Neural crest cell (in vitro differentiated cells): ENCODE measurements at places on chromosomes 12 and 14. TPM values are rescaled to one million over a fixed set of nuclear protein-coding genes. Genes with fewer than 3 reads are reported as not detected.

MYH6 gene
- not detected in 2 replicates for total RNA-seq

ERGIC2 gene
- 48.9 and 55.3 TPM in 2 replicates for total RNA-seq

TAS2R20 gene
- 1.1 TPM in 2 replicates for total RNA-seq

GRCh38 chr12:53765891-53766290, 14.1 kb upstream of the CISTR start:
- peaks cover 97% of the 10 kb centered on the region for H3K27me3 ChIP-seq
- no peak for DNase-seq
- H3K36me3 ChIP-seq, result no peaks in the 10 kb centered on the region
- no peak overlapping the region for H3K4me3 ChIP-seq

DNA sequence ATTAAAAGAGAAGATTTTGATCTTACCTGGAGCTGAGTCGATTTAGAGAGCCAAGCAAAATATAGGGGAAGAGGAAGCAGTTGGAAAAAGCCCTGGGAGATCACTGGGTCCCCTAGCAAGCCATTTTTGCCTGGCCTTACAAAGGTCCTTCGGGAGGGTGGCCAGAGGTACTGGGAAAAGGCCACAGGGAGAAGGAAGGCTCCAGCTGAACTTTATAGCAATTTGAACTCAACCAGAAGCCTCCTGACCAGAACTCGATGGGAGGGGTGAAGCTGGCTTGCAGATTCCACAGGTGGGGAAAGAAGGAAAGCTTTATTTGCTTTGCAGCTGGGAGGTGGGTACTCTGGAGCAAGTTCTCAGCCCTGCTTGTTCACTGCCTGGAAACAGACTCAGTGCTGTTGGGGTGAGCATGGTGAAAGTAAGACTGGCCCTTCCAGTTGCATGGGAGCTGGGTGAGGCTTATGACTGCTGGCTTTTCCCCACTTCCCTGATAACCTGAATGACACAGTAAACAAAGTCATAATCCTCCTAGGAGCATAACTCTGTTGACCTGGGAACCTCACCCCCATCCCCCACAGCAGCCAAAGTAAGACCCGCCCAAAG, 855.8 kb downstream of the FSCB start:
- H3K36me3 ChIP-seq, result peaks cover 3% of the 10 kb centered on the region
- DNase-seq, result no peak
- H3K27ac ChIP-seq, result no peak overlapping the region
- H3K27me3 ChIP-seq, result no peaks in the 10 kb centered on the region

DNA sequence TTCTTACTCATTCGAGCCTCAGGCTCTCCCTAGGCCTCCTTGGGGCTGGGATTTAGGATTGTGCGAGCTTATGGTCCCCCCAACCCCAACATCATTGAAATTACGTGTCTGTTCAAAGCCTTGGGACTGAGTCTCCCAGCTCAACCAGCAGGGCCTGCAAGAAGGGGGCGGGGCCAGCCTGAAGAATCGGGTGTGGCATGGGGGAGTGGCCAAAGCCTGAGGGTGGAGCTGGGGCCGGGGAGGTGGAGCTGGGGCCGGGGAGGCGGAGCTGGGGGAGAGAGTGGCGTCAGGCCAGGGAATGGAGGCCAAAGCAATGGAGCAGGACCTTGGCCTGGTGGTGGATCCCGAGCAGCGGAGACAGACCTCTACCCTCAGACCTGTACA, 24.3 kb upstream of the HSPB8 start:
- peaks cover 3% of the 10 kb centered on the region for H3K27me3 ChIP-seq
- H3K4me1 ChIP-seq, result peaks cover 27% of the 10 kb centered on the region
- H3K27ac ChIP-seq, result no peak overlapping the region
- H3K4me3 ChIP-seq, result peak overlapping the region; percentile 85
- H3K36me3 ChIP-seq, result peaks cover 16% of the 10 kb centered on the region
- peak; percentile 31 for DNase-seq

DNA sequence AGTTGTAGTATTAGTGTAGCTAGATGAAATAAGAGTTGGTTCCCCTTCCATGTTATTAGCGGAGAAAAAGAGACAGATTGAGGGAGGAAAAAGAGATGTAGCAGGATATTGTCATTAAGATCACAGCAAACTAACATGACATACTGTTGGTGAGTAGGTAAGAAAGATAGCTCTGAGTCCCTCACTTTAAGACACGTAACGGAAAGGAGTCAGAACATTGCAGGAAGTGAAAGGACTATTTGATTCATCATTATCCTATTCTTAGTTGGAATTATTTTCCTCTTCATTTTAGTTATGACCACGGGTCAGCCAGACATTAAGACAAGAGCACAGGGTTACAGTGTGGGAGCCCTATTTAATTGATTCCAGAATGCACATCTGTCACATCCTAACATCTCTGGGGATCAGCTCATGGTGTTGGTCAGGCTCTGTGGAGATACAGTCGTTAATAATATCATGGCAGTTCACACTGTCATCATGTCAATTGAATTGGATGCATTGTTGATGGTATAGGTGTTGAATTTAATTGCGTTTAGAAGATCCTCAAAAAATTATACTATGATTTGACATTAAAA, 55.0 kb downstream of the TMX1 start:
- DNase-seq, result no peak
- H3K27me3 ChIP-seq, result no peaks in the 10 kb centered on the region
- H3K36me3 ChIP-seq, result no peaks in the 10 kb centered on the region
- no peak overlapping the region for H3K27ac ChIP-seq
- no peak overlapping the region for H3K4me3 ChIP-seq
- peaks cover 16% of the 10 kb centered on the region for H3K4me1 ChIP-seq

DNA sequence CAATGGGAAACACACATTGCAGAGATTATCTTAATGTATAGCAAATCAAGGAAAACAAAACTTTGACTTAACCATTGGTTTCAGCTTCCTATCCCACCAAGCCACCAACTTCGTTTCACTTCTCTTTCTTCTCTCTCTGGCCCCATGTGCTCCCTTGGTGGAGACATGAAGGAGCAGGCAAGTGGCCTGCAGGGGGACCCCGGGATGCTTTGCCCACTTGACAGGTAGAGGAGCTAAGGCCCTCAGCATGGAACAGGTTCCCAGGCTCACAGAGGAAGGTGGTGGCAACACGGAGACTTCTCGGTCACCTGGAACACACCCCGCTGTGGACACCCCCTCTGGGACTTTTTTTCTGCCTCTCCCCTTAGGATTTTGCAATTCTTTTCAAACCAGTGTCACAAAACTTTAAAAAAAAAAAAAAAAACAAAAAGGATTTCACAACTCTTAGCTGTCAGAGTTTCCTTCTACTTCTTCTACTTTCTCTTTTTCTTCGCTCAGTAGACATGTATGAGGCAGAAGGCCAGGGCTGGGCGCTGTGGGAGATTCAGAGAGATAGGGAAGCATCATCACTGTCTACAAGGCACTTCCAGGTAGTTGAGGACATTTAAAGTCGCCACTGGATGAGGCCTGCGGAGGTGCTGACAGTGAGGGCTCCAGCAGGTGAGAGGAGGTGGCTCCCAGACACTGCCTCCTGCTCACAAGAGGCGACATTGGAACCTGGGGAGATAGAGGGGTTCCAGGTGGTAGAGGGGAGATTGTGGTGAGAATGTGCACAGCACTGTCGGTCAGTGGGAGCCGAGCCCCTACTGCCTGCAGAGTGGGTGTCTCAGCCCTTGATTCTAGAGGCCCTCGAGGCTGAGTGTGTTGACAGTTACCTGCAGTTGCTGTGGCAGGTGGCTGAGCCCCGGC, 119.6 kb downstream of the GCH1 start:
- peaks cover 5% of the 10 kb centered on the region for H3K4me1 ChIP-seq
- no peak for DNase-seq
- H3K4me3 ChIP-seq, result no peak overlapping the region

- H3K27me3 ChIP-seq, result peaks cover 57% of the 10 kb centered on the region
- H3K27ac ChIP-seq, result no peak overlapping the region
- H3K4me1 ChIP-seq, result no peaks in the 10 kb centered on the region
- H3K4me3 ChIP-seq, result no peak overlapping the region
- DNase-seq, result peak; percentile 49
Observed at GRCh38 chr14:95784137-95784536, 70.2 kb upstream of the TCL1A start.

DNA sequence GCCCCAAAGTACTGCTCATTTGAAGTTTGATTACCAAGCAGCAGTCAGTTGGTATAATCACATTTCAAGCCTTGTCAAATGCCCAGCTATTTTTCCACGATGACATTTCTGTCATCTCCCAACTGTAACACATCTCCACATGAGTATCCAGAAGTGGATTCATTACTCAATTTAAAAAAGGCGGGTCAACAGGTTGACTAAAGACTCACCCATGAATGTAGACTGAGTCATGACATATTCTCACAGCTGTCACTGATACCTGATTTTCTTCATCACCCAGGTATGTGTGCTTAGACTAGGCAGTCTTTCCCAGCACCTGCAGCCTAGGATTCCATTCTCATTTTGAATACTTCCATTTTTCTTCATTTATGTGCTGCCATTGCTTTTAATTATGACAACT, 75.1 kb upstream of the DBX2 start:
- H3K27me3 ChIP-seq, result peaks cover 2% of the 10 kb centered on the region
- H3K4me3 ChIP-seq, result no peak overlapping the region
- H3K4me1 ChIP-seq, result peaks cover 15% of the 10 kb centered on the region
- no peaks in the 10 kb centered on the region for H3K36me3 ChIP-seq
- no peak overlapping the region for H3K27ac ChIP-seq

DNA sequence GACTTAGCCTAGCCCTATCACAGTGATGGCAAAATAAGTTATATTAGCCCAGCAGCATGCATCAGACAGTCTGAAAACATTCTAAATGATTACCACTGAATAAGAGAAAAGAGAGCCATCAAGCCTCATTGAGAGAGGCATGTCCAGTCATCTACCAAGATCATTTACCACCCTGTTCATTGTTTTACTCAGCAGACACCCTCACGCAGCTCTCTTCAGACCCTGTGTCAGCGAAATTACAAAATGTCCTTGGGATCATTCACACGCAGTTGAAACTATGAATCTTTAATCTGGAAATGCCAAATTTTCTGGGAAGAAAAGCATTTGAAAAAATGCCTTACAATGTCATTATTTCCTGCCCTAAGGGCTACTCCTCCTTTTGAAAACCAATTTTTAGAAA, 89.5 kb downstream of the PTPRO start:
- no peak overlapping the region for H3K4me3 ChIP-seq
- H3K27me3 ChIP-seq, result peaks cover 11% of the 10 kb centered on the region
- DNase-seq, result no peak
- H3K27ac ChIP-seq, result no peak overlapping the region
- no peaks in the 10 kb centered on the region for H3K4me1 ChIP-seq

GRCh38 chr12:109737631-109738030, 24.0 kb downstream of the FAM222A start:
- peaks cover 50% of the 10 kb centered on the region for H3K4me1 ChIP-seq
- H3K27ac ChIP-seq, result no peak overlapping the region
- H3K27me3 ChIP-seq, result peaks cover 19% of the 10 kb centered on the region
- no peak overlapping the region for H3K4me3 ChIP-seq
- DNase-seq, result no peak
- no peaks in the 10 kb centered on the region for H3K36me3 ChIP-seq

GRCh38 chr14:69852531-69853321, 26.5 kb upstream of the SMOC1 start:
- H3K4me1 ChIP-seq, result peaks cover 67% of the 10 kb centered on the region
- H3K27me3 ChIP-seq, result no peaks in the 10 kb centered on the region
- peak overlapping the region; percentile 35 for H3K27ac ChIP-seq
- no peaks in the 10 kb centered on the region for H3K36me3 ChIP-seq

DNA sequence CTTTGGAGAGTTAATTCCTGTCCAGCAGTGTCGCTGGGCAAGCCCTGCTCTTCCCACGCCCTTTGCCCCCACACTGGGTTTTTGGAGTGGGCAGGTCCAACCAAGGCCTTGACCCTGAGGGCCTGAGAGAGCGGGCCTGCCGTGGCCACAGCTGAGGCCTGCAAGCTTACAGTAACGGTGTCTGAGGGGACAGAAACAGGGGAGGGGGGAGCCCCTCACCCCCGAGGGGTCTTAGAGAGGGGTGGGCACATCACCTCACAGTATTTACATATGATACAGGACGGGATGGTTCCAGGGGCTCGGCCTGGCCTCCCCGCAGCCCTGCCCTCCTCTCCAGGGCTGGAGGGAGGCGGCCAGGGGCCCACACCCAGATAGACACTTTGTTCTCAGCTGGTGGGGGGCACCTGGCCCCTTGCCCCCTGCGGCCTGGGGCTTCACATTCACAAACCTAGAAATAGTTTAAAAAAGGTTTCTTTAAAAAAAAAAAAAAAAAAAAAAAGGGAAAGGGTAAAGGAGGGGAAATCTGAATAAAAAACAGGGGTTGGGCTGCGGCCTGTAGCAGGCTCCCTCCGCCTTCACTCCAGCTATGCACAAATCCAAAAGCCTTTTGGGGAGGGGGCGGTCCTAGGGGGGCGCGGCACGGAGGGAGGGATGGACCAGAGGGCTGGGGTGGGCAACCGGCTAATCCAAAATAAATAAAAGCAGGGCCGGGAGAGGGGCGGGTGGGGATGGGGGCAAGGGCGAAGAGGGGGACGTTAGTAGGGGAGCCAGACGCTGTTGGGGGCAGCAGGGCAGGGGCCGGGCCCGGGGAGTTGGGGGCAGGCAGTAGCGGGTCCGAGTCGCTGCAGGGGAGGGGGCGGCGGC, 14.8 kb upstream of the PLA2G1B start:
- peaks cover 14% of the 10 kb centered on the region for H3K4me1 ChIP-seq
- H3K27ac ChIP-seq, result no peak overlapping the region
- H3K4me3 ChIP-seq, result no peak overlapping the region
- H3K36me3 ChIP-seq, result peaks cover 20% of the 10 kb centered on the region
- no peak for DNase-seq

DNA sequence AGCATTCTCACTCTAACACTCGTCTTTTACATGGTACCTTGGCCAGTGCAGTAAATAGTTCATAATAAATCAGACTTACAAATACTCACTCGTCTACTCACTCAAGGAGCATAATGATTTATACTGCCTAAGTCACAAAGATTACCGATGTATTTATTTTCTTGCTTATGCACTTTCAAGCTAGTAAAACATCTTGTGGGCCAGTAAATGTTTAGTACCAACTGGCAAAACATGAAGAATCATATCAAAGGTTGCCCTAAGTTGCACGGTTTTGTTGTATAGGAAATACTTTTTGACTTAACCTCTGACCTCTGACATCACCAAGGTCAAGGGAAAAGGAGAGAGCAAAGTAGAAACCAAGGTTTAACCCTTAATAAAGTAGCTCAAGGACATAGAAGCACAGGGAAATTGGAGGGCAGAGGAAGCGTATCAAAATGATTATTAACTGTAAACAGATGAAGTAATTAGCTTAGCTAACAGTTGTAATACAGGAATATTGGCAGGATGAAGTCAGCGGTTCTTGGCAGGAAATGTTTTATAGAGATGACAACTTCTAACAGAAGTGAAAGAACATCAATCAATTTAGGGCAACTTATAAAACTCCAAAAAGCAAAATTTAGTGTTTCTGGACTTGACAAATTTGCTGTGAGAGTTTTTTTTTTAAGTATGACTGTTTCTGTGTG, 131.9 kb downstream of the HMGA2 start:
- H3K4me3 ChIP-seq, result no peak overlapping the region
- no peak overlapping the region for H3K27ac ChIP-seq
- no peak for DNase-seq
- H3K27me3 ChIP-seq, result no peaks in the 10 kb centered on the region

DNA sequence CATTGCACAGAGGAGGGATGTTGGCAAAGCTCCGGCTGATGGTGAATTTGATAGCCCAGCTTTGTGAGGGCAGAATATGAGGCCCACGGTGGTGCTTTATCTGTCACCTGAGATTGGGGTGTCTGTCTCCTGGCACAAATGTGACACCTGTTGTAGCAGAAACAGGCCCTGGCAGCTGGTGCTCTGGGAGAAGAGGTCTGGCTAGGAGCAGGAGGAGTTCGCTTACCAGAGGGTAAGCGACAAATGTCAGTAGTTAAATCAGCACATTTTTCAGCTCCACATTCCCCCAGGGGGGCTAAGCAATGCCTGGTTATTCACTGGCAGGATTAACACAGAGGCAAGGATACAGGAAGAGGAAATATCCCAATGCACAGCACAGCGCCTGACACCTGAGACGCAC, 71.1 kb downstream of the B4GALNT3 start:
- H3K4me1 ChIP-seq, result no peaks in the 10 kb centered on the region
- H3K36me3 ChIP-seq, result peaks cover 4% of the 10 kb centered on the region
- no peak overlapping the region for H3K4me3 ChIP-seq
- no peaks in the 10 kb centered on the region for H3K27me3 ChIP-seq
- no peak overlapping the region for H3K27ac ChIP-seq
